ENCODE measurements at places on chromosomes 7 and 10.
A peak's percentile ranks its signal among the peaks of the same experiment; 100 is the strongest.

GRCh38 chr10:103854686-103855391, 537 bp downstream of the SH3PXD2A start:
- no peak for DNase-seq

- DNase-seq, result no peak
Measured at GRCh38 chr10:33529234-33529633, 194.8 kb upstream of the NRP1 start.

DNA sequence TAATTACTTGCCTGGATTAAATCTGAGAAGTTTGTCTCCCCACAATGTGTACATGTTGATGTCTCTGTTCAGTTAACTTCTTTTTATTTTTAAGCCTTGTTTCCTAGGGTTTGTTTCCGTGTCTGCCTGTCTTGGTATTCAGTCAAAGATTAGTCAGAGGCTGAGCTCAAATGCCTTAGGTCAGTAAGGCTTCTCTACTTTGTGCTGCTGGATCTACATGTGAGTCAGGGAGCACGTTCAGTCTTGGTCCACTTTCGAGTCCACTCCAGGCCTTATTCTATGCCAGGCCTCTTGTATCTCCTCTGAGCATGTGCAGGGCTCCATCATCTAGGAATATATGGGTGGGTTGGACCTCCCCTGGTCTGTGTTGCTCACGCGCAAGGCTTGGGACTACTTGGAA, 93.3 kb upstream of the FZD8 start:
- DNase-seq, result no peak

GRCh38 chr10:122078965-122079795, 90.2 kb downstream of the TACC2 start:
- DNase-seq, result no peak

DNA sequence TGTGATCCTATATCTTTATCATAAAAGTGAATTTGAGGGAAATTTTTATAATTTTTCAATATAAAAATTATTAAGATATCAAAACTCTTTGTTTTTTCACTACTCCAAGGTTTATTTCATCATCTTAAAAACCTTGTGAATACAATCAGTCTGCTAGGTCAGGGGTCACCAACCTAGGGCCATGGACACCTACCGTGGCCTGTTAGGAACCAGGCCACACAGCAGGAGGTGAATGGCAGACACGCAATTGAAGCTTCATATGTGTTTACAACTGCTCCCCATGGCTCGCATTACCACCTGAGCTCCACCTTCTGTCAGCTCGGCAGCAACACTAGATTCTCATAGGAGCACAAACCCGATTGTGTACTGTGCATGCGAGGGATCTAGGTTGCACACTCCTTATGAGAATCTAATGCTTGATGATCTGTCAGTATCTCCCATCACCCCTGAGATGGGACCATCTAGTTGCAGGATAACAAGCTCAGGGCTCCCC, 271.2 kb upstream of the C7orf33 start:
- DNase-seq, result no peak

DNA sequence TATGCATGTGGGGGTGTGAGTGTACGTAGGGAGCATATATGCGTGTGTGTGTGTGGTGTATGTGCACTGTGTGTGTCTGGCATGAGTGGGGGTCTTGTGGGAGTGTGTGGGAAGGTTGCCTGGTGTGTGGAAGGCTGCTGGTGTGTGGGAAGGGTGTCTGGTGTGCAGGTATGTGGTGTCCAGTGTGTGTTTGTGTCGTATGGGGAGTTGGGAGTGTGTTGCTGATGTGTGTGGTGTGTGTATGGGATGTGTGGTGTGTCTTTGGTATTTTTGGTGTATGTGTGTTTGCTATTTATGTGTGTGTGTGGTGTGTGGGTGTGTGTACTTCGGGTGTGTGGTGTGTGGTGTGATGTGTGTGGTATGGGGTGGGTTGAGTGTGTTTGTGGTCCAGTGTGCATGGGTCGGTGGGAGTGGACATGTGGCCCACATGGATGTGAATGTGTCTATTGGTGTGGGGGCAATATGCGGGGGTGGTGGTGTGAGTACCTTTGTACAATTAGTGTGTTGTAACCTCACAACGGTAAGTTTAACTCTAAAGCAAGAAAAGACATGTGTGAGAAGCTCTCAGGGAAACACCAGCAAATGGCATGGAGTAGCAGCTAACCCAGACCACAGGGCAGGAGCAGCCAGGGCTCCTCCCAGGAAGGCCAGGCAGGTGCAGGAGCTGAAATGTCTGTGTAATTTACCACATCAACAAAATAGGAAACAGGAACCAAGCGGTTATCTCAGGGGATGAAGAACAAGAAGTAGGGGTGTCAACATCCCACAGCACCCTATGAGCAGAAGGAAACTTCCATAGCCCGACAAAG, 11.9 kb downstream of the ANTXRL start:
- DNase-seq, result no peak

DNA sequence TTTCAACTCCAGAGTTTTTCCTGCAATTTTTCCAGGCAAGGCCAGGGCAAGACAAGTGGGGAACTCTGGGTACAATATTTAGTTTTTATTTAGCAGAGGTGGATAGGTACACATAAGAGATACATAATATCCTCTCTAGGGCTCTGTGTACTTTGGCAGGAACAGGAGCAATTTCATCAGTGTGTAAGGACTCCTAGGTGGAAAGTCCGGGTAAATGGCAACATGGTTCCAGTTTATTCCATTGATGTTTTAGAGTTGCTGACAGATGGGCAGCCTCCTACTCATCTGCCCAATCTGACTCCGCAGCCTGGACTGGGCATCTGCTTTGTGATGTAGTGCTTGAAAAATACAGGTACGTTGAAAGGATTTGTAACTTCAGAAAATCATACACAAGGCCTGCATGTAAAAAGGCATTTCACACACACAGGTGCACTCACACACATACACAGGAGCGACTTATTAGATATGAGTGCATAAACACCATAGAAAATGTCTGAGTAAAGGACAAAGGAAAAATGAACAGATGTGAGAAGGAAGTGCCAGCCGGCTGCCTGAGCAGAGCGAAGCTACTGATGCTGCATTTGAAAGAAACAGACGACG, 5.7 kb downstream of the PON1 start:
- no peak for DNase-seq

- no peak for DNase-seq
Measured at GRCh38 chr10:33136781-33137180, 178.8 kb upstream of the ITGB1 start.

- no peak for DNase-seq
Measured at GRCh38 chr7:150971242-150972022, 6.7 kb downstream of the KCNH2 start.

DNA sequence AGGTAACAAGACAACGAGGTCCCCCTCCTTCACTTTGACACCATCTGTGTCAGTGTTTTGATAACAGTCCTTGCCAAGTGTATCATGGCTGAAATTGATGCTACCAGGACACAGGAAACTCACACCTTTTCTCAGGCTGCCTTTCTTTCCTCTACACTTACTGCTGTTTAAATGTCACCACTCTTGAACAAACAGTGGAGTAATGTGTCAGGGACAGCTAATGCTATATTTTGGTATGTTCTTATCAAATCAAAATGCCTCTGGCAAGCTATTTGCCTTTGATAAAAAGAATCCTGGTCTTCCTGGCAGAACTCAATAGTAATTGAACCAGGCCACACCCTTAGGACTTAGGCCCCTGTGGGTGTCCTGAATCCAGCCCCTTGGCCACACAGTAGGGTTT, 692.9 kb downstream of the LRMDA start:
- no peak for DNase-seq

- DNase-seq, result no peak
Measured at GRCh38 chr10:4333459-4333894, 492.5 kb upstream of the AKR1E2 start.

DNA sequence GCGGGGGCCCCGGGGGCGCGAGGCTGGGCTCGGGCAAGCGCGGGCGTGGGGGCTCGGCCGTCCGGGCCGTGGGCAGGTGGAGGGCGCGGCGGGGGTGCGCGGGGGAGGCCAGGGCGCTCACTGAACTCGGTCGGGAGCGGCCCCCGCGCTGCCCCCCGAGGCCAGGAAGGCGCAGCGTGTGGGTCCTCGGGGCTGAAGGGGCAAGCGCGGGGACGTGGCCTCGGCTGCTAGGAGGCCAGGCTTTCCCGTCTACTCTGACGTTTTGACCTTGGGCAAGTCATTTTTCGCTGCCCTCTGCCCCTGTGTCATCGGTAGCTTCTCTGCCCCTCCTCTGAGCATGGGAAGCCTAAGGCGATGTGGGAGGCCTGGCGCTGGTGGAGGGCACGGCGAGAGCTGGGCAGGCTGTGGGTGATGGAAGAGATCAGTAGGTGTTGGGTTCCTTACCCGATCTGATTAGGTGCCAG, 441 bp downstream of the FBH1 start:
- no peak for DNase-seq

GRCh38 chr10:127890832-127891334, 1.9 kb downstream of the CLRN3 start:
- no peak for DNase-seq

- no peak for DNase-seq
Measured at GRCh38 chr10:11175823-11176243, 158.2 kb downstream of the CELF2 start.

DNA sequence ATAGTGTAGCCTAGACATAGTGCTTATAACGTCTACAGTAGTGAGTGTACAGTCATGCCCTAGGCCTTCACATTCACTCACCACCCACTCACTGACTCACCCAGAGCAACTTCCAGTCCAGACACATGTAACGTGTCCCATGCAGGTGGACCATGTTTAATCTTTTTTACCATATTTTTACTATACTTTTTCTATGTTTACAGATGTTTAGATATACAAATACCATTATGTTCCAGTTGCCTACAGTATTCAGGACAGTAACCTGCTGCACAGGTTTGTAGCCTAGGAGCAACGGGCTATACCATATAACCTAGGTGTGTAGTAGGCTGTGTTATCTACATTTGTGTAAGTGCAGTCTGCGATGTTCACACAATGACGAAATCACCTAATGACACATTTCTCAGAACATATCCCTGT, 11.0 kb downstream of the MPP7 start:
- DNase-seq, result peak; percentile 53

DNA sequence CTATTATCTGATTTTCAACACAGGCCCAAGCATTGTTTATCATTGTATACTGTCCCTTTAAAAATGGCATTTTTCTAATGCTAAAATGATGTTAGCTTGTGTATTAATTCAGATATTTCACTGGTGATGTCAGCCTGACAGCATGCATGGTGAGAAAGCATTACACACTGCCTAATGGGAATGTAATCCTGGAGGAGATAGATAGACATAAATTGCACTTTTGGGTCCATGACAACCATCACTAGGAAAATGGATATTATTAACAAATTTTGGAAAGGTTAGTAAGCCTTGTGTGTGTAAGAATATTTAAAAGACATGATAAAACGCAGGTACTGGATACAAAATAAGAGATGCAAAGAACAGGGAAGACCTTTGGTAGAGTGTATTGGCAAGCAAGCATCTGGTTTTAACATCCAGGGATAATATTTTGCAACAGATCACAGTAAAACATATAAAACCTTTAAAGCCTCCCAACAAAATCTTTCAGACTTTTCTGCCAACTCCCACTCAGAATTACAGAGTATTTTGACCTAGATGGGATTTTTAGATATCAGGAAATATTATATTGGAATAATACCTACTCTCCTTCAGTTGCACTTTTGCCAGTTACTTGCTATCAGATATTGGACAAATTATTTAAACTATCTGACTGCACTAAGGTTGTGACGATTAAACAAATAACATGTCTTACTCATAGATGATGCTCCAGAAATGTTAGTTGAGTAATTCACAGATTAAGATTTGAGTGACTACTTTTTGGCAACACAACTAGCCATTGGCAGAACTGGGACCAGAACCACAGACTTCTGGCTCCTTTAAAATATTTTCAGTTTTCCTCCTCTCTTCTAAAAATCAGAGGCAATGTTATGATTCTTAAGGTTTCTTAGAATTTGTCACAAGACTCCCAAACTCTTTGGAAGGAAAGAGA, 291.6 kb upstream of the SEMA3C start:
- no peak for DNase-seq

GRCh38 chr10:123774132-123774742, 108.1 kb downstream of the GPR26 start:
- no peak for DNase-seq

DNA sequence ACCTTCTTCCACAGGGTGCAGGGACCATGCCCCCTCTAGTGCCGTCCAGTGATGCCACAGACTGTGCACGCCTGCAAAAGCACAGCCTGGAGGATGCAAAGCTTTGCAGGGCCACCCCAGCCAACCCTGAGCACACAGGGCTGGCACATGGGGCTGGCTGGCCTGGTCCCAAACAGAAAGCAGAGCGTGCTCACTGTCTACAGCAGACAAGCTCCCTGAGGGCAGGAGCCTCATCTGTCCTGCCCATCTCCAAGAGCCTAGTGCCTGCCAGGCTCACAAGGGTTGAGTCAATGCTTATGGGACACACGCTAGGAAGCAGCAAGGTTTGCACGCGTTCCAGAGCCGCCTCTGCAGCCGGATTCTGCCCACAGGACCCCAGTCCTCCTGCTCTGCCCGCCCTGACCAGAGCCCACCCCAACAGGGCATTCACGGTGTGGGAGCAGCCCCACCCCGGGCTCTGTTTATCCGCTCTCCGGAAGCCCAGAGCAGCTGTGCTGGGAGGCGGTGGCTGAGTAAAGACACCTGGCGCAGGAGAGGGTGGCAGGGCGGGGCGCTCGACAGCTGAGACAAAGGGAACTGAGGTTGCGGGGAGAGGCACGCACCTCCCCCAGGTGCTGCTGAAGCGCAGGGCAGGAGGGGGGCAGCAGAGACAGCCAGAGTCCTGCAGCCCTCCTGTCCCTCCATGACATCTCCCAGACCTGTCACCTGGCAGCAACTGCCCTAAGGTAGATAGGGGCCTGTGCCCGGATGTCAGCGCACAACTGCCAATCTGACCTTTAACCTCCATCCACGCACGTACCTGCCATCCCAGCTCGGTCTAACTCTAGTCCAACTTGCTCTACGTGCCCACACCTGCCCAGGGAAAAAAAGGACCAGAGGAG, 4.3 kb downstream of the KCNH2 start:
- no peak for DNase-seq

DNA sequence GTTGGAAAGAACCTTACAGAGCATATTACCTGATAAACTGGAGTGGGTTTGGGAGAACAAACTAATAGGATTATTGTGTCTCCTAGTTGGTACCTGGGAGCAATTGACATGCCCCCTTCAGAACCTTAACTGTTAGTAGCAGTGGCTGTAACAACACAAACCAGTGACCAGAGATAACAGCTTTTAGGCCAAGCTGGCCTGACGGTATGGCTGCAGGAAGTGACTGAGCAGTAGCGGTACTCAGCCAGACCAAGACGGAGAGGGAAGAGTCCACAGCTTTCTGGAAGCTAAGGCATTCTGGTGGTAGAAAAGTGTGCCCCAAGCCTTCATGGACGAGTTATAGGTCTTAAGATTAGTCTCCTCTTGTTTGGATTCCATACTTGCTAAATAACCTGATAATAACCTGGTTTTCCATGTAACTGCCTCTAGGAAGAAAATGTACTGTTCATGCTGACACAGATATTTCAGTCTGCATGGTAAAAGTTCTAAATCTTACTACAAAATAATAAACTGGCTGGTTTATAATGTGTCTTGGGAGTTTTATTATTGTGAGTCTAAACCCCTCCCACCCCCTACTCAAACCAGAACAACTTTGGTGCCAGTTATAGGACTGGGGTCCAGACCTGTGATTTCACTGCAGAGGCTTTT, 11.3 kb downstream of the NOLC1 start:
- no peak for DNase-seq

All from BJ (cell line).